ENCODE measurements at places on chromosomes 12 and 14.
A peak's percentile ranks its signal among the peaks of the same experiment; 100 is the strongest.

DNA sequence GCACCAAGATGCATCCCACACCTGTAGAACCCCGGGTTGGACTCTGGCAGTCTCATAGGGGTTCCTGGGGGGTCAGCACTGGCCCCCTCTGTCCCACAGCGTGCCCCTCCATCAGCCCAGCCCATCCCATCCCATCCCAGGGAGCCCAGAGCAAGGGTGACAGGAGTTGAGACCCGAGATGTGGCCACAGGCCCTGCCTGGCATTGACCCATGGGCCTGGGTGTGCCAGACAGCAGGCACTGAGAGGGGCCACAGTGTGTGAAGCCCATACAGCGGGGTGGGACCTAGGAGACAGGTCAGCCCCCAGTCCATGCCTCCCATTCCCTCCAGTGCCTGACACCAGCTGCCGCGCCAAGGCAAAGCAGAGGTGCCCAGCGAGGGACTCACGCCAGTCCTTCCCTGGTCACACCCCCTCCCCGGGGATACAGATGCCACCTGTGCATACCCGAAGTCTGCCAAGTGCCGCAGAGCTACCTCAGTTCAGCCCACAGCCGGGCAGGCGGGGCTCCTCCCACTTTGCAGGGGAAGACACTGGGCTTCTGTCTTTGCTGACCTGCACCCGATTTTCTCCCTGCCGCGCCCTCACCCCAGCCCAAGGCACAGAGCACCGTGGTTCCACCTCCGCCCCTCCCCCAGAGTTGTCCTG, 50.4 kb downstream of the CYP46A1 start:
- no peak for DNase-seq

GRCh38 chr12:39912211-39912980, 193.5 kb downstream of the SLC2A13 start:
- DNase-seq = no peak

GRCh38 chr14:96917442-96917963, 120.3 kb downstream of the VRK1 start:
- no peak for DNase-seq

DNA sequence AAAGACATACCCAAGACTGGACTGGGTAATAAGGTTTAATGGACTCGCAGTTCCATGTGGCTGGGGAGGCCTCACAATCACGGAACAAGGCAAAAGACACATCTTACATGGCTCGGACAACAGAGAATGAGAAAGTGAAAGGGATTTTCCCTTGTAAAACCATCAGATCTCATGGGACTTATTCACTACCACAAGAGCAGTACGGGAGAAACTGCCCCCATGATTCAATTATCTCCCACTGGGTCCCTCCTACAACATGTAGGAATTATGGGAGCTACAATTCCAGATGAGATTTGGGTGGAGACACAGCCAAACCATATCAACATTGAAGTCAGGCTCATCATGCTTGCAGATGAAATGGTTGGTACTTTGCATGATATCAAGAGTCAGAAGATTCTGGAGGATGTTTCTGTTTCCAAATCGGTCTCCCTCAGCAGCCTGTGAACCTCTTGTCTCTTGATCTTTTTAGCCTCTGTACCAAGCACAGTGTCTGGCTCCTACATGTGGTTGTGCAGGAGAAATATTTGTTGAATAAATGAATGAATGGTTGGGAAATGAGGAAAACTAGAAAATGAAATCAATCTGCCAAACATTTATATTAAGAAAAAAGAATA, 98.6 kb downstream of the VRK1 start:
- DNase-seq = no peak

- no peak for DNase-seq
These were observed 18.3 kb upstream of the SERPINA4 start for GRCh38 chr14:94542811-94543440.

GRCh38 chr12:22684140-22685118, 59.5 kb downstream of the ETNK1 start:
- peak; percentile 2 for DNase-seq

GRCh38 chr12:51809193-51809592, 39.3 kb downstream of the FIGNL2 start:
- DNase-seq = no peak

DNA sequence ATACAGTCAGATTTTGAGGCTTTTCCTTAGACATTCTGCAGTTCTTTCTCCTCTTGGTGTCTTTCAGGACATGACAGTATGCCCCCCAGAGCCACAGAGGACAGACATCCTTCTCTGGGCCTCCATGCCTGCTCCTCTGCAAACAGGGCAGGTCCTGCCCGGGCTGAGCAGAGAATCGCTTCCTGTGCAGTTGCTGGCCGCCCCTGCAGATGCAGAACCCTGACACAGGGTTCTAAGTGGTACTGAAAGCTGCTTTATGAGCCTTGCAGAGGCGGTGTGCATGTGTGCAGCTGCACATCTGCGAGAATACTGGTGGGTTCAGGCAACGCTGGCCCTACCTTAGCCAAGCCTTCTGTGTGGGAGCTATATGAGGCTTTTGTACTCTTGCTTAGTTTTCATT, 54.5 kb downstream of the FLRT2 start:
- DNase-seq = no peak

DNA sequence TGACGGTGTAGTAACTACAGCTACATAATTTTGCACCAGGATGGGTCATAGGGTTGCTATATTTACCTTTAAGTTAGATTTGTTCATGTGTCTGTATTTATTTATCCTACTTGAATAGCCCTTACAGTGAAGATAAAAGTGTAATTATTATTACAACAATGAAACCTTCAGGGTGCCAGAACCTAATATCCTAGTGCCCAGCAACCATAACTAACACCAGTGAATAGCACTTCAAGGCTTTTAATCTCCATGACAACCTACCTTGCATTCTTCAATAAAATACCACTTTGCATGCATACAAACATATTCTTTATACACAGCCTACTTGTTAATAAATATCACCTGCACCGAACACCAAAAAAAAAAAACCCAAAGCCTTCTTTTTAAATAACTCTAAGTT, 58.7 kb upstream of the G2E3 start:
- peak; percentile 91 for DNase-seq

DNA sequence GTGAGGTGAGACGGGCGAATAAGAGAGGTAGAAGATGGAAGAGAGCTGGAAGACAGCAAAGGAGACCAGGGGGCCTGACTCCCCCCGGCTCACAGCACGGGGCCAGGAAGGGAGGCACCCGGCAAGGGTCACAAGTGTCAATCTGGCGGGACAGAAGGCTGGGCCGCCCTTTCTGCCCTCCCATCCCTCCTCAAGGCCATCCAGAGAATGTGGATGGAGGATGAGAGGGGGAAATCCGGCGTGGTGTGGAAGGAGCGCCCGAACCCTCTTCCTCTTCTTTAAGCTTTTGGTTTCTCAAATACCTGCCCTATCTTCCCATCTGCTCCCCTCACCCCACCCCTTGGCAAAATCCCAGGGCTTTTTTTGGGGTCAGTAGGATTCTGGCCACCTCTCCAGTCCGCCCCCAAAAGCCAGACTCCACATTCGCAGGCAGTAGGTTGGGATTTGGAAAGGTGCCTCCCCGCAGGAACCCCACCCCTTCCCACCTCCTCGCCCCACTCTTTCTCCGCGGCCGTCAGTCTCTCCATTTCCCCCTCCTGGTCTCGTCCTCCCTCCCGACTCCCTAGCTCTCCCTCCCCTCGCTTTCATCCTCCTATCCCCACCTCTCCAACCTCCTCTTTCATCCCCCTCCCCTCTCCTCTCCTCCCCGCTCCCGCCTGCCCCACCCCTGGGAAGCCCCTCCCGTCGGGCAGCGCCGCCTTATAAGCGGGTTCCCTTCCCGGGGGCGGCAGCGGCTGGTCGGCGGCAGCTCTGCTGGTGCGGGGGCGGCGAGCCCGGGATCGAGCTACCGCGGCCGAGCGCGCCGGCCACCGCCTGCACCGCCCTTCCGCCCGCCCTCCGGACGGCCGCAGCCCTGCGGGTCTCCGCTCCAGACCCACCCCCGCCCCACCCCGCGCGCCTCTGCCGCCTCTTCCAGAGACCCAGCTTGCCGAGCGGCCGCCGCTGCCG, at the start of gene PTMS:
Gene PTMS (plus strand): TSS at position 730 of the 948 bp plus-strand sequence. CDS start 343 bp downstream, outside the sequence.
- peak; percentile 41 for DNase-seq

DNA sequence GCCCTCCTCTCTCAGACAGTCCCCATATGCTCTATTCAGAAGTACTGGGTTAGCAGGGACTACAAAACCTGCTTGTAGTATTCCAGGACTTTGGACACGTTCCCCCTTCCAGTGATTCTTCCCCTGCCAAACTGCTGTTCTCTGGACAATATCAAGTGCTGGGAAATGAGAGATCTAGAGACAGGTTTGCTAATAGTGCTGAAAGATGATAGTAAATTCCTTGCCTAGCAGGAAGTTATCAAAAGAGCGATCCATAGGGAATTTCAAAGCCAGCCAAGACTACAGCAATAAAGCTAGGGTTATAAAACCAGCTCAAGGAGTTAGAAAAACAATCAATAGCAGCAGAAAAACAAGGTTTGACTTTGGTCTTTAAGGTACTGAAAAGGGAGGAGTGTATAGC, 15.2 kb downstream of the SLC7A8 start:
- no peak for DNase-seq

GRCh38 chr12:52984136-52984535, 22.1 kb upstream of the EIF4B start:
- DNase-seq = no peak

DNA sequence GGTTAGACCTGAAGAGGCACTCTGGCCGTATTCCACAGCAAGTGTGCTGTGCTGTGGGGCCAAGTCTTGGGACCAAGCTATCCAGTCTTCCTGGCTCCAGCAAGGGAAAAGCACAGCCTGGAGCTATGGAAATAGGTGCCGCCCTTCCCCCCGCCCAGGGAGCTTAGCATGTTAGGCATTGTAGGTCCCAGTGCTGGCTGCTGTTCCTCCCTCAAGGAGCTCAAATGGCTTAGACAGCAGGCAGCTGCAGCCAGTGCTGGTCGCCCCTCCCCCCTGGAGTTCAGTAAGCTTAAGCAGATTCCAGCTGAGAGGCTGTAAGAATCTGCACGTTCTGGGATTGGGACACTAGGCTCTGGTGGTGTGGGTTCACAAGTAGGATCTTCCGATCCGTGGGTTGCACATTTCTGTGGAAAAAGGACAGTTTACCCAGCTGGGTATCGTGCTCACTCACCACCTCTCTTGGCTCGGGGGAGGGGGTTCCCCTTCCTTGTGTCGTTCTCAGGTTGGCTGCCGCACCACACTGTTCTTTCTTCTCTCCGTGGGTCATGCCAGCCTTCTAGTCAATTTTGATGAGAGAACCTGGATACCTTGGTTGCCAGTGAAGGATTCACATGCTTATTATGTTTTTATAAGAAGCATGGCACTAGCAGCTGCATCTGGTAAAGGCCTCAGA, 127.3 kb downstream of the CNTN1 start:
- no peak for DNase-seq

GRCh38 chr14:22768947-22769346, 2.5 kb downstream of the OXA1L start:
- DNase-seq = no peak

DNA sequence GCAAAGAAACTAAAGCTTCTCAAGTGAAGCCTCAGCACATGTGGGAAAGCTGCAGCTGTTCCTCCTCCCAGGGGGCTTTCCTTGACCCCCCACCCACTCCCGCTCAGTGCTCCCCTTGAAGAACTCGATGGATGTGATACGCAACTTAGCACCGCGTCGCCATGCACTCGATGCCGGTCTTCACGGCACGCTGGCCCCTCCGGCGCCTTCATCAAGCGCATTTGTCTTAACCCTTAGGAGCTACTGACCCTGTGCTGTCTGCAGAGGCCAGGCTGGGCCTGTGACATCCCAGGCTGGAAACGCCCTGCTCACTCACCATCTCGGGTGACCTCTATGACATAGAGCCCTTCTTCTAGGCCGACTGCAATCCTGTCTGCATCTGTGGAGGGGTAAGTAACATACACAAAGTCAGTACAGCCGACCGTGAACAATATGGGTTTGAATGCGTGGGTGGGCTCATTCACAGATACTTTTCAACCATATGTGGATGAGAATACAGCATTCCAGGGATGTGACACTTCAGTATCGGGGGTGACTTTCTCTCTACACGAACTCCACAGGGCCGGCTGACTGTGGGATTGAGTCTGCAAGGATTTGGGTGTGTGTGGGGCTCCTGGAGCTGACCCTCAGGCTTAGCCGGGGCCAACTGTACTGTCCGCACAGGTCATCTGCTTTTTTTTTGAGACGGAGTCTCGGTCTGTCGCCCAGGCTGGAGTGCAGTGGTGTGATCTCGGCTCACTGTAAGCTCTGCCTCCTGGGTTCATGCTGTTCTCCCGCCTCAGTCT, 23.1 kb downstream of the AMN start:
- no peak for DNase-seq

GRCh38 chr14:73026243-73026844, 562 bp downstream of the ZFYVE1 start:
- no peak for DNase-seq

DNA sequence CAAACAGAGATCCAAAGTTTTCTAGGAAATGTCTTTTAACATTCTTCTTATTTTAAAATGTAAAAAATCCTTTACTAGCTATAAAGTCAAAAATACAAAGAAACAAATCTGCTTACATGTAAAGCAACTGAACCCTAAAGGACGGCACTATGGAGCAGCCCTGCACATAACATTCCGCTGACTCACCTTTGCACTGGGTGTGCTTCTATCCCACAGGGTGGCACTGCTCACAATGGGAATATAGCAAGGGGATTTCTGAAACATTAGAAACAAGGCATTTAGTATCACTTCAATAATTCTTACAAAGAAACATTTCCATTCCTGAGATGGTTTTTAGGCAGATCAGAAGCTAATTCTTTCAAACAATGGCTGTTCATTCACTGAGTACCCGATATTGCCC, 94.3 kb downstream of the C12orf42 start:
- DNase-seq = no peak

Measured in NCI-H2081 treated with DMSO at 0.1 percent for 48 hours (cell line).